ENCODE measurements at places on chromosomes 6 and 20.

- DNase-seq, result no peak
Measured at GRCh38 chr6:165229216-165229615, 80.2 kb downstream of the C6orf118 start.

DNA sequence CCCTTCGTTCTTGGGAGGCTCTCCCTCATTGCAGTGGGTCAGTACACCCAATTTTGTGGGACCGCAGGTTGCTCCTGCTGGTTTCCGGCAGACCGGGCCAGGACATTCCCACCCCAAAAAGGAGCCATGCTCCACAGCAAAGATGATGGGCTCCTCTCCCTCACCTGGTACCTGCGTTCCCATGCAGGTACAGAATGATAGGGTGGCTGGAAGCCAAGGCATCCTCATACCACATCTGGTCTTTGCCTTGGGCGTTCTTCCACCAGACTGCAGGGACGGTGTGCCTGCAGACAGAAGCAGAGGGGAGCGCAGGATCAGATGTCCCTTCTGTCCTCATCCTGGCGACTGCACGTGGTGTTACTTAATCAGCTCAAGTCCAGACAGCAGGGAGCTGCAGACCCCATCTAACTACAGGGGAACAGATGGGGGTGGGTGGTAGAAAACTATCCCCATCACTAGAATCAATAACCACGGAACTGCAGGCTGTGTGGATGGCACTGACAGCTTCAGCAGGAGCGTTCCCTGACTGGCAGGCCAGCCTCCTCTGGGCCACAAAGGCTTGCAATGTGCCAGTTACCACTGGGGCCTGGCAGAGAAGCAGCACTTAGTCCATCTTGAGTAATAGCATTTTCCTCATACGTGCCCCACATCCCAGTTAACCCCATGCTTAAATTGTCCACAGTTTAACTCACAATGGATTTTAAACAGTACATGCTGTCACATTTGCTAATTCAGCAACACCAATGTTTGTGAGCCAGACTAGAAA is 70.4 kb downstream of the ABHD12 start:
- DNase-seq, result no peak

GRCh38 chr20:41631826-41632225 is 13.6 kb upstream of the CHD6 start:
- DNase-seq, result no peak

GRCh38 chr6:80263585-80263984 is 157.1 kb downstream of the BCKDHB start:
- no peak for DNase-seq

- DNase-seq, result no peak
Measured at GRCh38 chr6:158552055-158552795, 7.7 kb upstream of the TMEM181 start.

- no peak for DNase-seq
Measured at GRCh38 chr6:165321555-165322145, 12.2 kb upstream of the C6orf118 start.

- no peak for DNase-seq
Measured at GRCh38 chr6:121816906-121817540, 381.6 kb downstream of the GJA1 start.

GRCh38 chr6:84329077-84329476 is 101.6 kb upstream of the CEP162 start:
- no peak for DNase-seq
